ENCODE measurements at places on chromosomes 7 and 10.

DNA sequence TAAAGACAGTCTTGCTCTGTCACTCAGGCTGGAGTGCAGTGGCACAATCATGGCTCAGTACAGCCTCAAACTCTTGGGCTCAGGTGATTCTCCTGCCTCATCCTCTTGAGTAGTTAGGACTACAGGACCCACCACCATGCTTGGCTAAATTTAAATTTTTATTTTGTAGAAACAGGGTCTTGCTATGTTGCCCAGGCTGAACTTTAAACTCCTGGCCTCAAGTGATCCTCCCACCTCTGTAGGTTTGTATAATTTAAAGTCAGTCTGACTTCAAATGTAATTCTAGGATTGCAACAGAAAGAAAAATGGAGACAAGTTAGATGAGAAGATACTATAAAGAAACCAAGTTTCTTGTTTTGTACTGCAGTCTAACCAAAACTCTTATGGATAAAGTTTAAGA, 11.5 kb downstream of the TMEM60 start:
- DNase-seq, result no peak

- no peak for DNase-seq
Measured at GRCh38 chr7:17946591-17946990, 6.3 kb upstream of the SNX13 start.

DNA sequence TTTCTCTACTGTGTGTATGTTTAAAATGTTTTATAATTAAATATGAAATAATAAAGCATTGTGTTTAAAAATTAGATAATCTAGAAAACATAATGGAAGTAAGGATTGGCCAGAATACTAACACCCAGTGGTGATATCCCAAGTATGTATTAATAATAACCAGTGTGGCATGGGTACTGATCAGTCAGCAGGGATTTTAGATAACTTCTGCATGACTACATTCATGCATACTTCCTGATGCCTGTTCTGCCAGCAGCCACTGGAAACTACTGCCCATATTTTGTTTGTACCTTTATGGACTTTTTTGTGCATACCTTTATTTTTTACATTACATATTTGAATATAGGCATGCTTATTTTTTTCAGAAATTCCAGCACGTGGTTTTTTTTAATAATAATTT, 156.6 kb upstream of the TMEM196 start:
- no peak for DNase-seq

DNA sequence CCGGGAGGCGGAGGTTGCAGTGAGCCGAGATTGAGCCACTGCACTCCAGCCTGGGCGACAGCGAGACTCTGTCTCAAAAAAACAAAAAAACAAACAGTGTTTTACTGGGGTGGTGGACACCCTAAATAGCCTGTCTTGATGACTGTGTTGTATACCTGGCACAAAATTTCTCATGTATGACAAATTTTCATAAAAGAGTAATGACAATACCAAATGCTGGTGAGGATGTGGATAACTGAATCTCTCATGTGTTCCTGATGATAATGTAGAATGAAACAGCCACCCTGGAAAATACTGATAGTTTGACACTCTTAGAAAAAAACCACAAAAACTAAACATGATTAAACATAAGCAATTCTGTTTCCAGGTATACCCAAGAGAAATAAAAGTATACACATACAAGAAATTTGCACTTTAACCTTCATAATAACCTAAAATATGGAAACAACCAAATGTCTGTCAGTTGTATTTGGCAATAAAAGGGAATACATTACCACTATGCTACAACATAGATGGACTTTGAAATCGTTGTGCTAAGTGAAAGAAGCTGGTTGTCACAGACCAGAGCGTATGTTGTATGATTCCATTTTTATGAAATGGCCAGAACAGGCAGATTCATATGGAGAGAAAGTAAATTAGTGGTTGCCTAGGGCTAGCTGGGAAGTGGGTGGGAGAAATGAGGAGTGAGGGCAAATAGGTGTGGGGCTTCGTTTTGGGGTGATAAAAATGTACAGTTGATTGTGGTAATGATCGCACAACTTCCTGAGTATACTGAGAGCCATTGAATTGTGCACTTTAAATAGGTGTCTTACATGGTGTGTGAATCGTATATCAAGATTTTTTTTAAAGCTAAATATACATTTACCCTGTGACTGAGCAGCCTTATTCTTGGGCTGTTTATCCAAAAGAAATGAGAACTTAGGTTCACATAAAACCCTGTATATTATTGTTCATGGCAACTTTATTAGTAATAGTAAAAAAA, 12.5 kb downstream of the WDR37 start:
- DNase-seq, result no peak

DNA sequence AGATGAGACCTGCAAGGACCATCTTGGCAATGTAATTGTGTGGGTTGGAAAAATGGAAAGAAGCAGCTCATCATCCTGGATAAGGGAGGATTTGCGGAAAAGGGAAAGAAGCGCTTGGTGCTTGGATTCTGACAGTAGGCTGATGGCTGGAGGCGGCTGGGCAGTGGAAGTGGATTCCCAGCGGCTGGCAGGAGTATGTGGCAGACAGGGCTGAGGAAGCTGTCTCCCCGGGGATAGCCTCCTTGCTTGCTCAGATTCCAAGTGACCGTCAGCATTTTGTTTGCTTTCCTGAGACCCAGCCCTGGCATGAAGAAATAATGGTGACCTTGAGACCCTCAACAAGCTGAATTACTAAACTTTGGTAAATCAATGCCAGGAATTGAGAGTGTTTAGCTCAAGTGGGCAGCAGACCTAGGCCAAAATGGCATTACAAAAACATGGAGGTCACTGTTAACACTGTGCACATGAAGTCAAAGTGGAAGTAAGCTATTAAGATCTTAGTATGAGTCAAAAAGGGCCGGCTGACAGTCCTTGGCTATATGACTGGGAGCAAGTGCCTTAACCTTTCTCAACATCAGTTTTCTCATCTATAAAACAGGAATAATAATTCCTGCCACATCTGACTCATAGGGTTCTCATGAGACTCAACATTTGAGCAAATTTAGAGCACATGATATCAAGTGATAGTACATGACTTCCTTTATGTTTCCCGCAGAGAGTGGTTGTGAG, 21.3 kb downstream of the SLC25A28 start:
- no peak for DNase-seq

DNA sequence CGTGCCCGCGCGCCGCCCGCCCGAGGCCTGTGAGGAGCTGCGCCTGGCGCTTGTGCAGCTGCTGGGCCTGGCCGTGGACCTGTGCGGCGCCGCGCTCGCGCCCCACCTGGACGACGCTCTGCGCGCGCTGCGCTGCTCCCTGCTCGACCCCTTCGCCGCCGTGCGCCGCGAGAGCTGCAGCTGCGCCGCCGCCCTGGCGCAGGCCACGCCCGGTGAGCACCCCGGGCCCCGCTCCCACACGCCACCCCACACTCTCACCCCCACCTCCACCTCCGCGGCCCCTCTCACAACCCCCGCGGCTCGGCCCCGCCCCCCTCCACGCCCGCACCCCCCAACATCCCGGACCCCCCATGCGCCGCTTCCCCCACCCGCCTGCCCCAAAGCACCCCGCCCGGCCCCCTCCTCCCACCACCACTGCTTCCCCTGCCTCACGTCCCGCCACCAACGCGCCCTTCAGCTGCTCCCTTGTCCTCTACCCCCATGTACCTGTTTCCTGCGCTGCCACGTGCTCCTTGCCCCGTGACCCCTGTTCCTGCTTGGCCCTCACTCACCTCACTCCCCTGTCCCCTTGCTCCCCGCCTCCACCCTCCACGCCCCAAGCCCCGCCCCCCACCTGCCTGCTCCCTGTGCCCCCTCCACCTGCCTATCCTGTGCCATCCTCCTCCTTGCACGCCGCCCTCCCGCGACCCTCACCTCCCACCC, at the start of gene PRKAR1B:
PRKAR1B (minus strand) TSS at position 178 of the 702 bp plus-strand sequence. CDS start 15,776 bp downstream, outside the sequence.
- no peak for DNase-seq

DNA sequence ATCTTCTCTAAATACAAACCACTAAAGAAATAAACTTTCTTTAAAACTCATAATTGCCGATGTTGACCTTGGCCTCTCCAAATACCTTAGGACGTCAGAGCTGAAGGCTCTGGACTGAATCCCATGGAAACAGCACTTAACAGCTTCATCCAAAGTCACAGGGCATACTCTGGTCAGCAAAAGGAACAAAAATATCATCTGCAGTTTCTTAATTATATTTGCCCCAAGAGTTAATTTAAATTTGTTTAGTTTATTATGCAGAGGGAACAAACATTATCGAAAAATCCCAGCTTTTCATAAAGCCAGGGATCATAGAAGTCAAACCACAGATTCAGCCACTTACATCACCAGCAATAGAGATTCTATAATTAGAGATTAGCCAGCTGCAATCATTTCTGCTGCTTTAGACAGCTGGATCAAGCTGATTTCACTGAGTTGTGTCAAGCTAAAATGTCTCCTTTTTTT, 20.5 kb upstream of the FAM13C start:
- DNase-seq, result no peak

GRCh38 chr7:1224086-1224716, 8.5 kb upstream of the UNCX start:
- no peak for DNase-seq

DNA sequence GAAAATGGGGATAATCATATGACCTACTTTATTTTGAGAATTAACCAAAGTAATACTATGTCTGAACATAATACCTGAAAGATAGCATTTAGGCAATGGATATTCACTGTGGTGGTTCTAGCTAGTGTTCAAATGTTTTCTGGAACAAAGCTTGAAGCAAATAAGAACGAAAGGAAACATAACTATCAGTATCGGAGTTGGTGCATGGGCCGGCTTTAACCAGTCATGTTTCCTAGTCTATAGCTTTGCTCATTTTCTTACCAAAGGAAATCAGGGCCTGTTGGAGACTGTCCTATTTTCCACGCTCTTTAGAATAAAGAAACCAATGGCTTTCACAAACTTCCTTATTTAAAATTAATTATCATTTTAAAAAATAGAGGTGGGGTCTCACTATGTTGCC, 8.9 kb downstream of the IL2RA start:
- no peak for DNase-seq

DNA sequence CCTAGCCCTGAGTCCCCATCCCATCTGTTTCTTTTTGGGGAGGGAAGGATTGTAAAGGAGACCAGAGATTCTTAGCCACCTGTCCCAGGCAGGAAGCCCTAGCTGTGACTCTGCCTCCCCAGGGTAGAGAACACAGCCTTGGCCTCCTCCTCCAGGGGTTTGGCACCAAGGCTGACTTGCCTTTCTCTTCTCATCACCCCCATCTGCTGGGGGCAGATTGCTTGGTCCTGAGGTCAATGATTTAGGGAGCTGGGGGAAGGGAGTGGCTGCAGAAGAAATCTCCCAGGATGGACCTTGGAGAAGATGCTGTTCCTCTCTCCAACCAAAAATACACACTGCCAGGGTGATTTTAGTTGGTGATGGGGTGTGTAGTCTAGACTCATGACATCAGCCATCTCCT, 2.6 kb upstream of the MNX1 start:
- no peak for DNase-seq

DNA sequence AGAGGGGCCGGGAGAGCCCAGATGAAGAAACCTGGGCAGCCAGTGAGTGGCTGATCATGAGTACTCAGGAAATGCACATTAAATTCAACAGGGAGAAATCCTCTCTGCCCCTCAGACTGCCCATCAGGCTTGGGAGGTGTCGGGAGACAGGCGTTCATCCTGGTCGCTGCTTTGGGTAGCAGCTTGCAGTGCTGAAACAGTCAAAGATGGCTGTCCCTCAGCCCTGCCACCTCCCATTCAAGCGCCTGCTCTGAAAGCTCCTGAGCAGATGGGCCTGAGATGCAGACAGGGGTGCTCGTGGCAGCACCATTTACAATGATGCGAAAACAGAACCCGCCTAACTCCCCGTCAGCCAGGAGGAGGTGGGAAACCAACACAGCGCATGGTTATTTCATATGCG, 3.6 kb upstream of the JAKMIP3 start:
- no peak for DNase-seq

DNA sequence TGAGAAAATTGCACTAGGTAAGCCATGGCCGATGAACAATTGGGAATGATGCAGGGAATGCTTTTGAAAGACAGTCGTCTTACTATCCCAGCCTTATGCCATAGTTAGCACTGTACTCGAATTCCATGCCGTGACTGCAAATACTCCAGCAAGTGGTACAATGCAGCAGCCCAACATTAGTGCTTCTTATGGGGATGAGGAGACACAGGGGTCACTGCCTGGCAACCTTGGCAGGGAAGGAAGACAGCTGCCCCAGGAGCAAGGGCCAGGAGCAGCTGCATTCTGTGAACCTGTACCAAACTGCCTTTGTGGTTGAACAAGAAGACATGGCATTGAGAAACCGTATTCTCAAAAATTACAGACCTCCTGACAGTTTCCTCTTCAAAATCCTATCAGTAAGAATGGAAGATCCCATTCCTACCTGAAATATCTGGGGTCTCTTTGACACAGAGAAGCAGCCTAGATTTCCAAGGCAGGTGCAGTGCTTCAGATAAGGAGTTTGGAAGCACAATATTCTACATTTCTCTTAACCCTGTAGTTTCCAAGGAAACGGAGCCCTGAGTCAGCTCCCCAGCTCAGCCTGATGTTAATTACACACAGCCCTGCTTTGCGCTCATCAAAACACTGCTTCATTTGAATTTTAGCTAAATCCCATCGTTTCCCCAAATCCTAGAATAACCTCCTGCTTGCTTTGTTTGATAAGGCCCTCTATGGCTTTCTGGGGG, 49.0 kb upstream of the FRMD4A start:
- DNase-seq, result no peak

- DNase-seq, result no peak
Measured at GRCh38 chr10:78520737-78521430, 487.2 kb downstream of the RPS24 start.

DNA sequence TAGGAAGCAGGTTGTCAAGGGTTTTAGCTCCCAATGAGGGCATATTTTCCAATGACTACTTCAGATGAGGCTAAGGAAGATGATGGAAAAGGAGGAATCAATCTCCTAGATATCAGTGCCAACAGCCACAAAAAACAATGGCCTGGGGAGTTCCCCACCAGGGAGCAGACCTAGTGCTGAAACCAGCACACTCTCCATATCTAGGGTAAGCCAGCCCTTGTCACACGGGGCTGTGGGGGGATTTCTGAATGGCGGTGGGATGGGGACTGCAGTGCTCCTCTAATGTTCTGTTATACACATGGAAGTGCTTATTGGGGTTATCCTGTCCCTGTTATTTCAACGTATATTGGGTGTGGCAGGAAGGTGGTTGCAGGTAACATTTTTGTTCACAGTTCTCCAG, 18.5 kb downstream of the EPC1 start:
- no peak for DNase-seq

GRCh38 chr7:138449580-138449979, 10.5 kb upstream of the TRIM24 start:
- DNase-seq, result peak; percentile 24

- no peak for DNase-seq
Measured at GRCh38 chr10:70306181-70306705, 22.4 kb upstream of the NPFFR1 start.

GRCh38 chr7:104367926-104368325, 39.5 kb downstream of the LHFPL3 start:
- DNase-seq, result no peak

GRCh38 chr10:29150010-29150409, 138.9 kb upstream of the LYZL1 start:
- DNase-seq, result no peak

Measured in stimulated activated CD4-positive, alpha-beta T cell treated with anti-CD3 and anti-CD28 coated beads, Interleukin-15, amount 100 ng/mL, for 1 hour (primary cell).